Stimulated activated CD4-positive, alpha-beta T cell treated with anti-CD3 and anti-CD28 coated beads, TNF-alpha, amount 100 ng/mL, for 1 hour (primary cell): ENCODE measurements at places on chromosomes 4 and X.

- no peak for DNase-seq
Observed at GRCh38 chr4:80306260-80306659, 29.3 kb upstream of the CFAP299 start.

- no peak for DNase-seq
Observed at GRCh38 chr4:44931720-44932119, 205.4 kb upstream of the GNPDA2 start.

DNA sequence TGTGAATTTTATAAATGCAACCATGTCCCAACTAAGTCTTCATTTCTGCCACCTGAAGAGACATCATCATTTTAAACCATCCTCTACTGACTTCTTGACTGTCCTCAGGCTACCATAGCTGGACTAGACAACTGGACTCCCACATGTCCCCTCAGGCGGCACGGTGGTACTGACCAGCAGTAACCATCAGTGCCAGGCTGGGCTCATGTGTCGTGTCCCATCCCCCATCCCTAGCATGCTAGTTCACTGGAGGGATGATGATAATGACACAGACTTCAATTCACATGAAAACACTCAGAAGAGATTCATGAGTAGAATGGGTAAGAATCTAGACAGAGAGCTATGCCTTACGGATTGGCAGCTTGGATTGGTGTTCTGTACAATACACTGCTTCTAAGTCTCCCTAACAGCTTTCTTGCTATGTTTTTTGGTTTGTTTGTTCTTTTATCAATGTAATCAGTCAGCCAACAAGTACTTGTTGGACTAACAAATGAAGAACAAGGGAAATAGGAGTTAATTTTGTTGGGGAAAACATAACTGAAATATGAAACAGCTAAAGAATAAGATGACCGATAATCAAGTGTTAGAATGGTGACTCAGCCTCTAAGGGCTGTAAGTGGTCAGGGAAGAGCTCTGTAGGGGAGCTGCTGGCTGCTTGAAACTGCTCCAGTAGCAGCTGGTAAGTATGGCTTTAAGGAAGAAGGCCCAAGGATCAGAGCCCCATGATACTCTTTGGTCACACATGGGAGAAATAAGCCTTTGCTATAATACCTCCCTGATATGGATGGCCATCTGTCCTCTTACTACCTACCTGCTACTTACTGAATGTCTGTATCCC, 10.3 kb downstream of the ZDHHC9 start:
- DNase-seq = no peak

- DNase-seq = no peak
Observed at GRCh38 chr4:176291748-176292147, 22.7 kb upstream of the ASB5 start.

DNA sequence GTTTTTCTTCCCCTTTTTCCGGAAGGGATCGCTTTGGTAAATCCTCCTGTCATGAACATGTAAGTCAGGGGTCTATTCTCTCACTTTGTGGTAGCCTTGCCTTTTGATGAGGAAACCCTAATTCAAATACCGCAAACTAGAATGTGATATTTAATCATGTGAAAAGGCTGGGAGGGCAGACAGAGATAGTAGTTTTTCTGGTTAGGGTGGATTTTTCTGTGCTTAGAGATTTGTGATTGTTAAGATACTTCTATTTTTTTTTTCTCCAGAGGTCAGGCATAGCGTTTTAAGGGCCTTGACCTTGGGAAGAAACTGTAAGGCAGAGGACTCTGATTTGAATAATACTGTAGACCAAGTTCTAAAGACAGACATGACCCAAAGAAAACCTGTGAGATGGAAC, 41.8 kb upstream of the PACRGL start:
- DNase-seq = no peak

DNA sequence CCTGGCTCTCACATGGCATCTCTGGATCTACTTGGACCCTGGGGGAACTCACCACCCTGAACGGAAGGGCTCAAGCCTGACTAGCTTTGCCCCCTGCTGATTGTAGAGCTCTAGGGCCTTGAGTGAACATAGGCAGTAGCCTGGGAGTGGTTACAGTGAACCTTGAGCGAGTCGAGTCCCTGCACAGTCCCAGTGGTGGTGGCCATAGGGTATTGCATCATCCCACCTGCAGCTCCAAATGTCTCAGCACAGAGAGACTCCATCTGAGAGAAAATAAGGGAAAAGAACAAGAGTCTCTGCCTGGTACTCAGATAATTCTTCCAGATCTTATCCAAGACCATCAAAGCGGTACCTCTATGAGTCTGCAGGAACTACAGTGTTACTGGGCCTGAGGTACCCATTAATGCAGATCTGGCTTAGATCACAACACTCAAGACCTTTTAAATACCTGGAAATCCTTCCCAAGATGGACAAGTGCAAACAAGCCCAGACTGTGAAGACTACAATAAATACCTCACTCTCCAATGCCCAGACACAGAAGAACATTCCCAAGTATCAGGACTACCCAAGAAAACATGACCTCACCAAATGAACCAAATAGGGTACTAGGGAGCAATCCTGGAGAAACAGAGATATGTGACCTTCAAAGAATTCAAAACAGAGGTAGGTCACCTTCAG, 167.5 kb upstream of the TET2 start:
- DNase-seq = no peak

DNA sequence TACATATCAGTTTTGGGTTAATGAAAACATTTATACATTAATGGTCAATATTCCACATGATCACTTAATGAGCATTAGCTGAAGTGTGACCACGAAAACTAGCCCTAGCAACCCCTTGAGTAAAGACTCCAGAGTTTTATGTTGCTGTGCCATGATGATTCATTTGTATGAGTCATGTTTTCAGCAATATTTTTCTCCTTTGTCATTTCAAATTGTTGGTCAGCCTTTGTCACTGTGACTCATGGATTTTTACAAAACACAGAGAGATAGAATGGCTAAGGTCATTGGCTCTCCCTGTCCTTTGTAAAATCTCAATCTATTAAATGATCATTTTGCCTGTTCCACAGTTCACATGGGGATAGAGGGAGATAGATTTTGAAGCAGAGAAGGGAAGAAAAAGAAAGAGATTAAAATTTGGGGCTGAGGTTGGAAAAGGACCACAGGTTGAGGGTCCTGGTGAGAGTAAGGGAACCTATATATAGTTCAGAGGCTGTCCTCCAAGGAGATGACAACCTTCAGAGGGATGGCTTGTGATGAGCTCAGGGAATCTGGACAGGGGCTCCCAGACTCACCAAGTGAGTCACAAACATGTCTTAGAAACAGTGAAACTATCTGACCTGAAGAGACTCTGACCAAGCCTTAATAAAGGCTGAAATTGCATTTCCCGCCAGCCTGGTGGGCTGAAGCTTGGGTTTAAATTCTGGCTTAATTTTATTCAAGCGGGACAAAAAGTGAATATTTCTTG, 25.6 kb downstream of the NR0B1 start:
- DNase-seq = no peak

DNA sequence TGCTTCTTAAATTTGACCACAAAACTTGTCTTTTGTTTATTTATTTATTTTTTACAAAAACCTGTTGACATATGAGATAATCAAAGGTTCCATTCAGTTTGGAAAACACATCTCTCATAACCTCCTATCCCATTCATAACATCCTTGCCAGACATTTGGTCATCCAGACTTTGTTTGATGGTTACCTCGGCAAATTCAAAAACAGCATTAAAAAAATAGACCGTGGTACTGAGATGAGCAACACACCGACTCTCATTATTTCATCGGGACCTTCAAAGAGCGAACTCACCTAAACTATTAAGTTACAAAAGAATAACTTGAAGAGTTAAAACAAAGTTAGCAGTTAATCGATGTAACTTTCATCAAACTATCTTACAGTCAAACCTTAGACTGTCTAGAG, 85.8 kb upstream of the RPS6KA3 start:
- DNase-seq = no peak

GRCh38 chrX:132737743-132738142, 220.7 kb downstream of the HS6ST2 start:
- peak; percentile 0 for DNase-seq

DNA sequence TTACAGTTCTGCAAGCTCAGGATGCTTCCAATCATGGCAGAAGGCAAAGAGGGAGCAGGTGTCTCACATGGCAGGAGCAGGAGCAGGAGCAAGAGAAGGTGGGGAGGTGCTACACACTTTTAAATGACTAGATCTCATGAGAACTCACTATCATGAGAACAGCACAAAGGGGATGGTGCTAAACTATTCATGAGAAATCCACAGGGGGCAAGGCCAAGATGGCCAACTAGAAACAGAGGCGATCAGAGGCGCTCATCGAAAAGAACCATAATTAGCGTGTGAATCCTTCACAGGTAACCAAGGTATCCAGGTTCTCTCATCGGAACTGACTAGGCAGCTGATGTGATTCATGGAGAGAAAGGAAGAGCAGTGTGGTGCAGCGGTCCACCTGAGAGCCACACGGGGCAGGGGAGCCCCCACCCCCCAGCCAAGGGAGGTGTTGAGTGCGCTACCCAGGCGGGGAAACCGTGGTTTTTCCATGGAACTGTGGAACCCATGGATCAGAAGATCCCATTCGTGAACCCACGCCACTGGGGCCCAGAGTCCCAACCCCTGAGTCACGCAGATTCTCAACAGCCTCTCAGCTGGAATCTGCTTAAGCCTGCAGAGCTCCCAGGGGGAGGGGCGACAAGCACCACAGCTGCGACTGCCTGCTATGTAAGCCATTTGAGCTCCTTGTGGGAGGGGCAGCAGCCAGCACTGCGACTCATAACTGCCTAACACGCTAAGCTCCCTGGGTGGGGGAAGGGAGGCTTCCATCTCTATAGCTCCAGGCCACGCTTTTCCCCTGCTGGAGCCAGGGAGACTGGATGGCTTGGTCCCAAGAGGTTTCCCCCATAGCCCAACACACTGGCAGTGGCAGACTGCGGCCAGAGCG, 46.7 kb downstream of the FGF16 start:
- no peak for DNase-seq

DNA sequence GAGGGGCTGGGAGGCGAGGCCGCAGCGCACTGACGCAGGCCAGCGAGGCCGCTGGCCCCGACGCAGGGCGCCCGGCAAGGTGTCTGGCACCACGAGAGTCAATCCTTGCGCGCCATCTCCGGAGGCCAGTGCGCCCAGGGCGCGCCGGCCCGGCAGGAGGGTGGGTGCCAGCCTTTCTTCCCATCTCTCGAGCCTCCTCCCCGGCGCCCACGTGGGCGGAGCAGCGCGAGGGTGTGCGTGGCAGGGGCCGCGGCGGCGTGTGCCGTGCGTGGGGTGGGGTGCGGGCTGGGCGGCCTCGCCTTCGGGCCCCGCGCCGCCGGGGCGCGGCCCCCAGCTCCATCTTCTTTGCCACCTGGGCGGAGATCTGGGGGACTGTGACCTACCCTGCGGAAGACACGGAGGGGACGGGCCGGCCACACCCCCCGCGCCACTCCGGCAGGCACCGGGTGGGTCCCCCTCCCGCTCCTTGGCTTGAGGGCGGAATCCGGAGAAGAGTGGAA, 877 bp downstream of the JAKMIP1 start:
- DNase-seq = no peak

- DNase-seq = no peak
Observed at GRCh38 chr4:38976308-38976707, 55.9 kb downstream of the TMEM156 start.

GRCh38 chr4:89256203-89256800, 51.3 kb downstream of the GPRIN3 start:
- no peak for DNase-seq

DNA sequence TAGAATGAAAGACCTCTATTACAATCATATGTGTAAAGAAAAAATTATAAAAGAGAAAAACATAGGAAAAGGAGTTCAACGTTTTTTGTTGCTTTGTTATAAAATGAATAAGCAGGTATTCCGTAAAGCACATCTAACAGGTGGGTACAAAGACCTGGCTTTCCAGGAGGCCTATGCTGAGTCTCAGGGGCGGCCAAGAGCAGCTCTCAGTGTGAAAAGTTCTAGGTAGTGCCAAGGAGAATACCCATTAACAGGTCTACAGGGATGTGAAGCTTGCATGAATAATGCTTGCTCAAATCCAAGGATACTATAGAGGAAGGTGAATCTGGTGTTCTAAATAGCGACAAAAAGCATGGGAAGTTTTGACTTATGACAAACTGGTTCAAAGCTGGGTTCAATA, 944.4 kb downstream of the PDHA2 start:
- DNase-seq = no peak

GRCh38 chr4:7335344-7336066, 99.2 kb downstream of the PSAPL1 start:
- DNase-seq = no peak

- DNase-seq = no peak
Observed at GRCh38 chrX:154450312-154450711, 6.4 kb downstream of the FAM50A start.

DNA sequence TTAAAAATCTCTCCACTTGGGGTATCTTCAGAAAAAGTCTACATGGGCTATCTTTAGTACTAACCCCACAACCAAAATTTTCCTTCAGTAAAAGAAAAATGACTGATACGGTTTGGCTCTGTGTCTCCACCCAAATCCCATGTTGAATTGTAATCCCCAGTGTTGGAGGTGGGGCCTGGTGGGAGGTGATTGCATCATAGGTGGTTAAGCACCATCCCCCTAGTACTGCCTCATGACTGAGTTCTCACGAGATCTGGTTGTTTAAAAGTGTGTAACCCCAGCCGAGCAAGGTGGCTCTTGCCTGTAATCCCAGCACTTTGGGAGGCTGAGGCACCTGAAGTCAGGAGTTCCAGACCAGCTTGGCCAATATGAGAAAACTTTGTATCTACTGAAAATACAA, 66.8 kb downstream of the USP46 start:
- DNase-seq = no peak

- DNase-seq = no peak
Observed at GRCh38 chrX:40100141-40100536, 2.4 kb upstream of the BCOR start.

DNA sequence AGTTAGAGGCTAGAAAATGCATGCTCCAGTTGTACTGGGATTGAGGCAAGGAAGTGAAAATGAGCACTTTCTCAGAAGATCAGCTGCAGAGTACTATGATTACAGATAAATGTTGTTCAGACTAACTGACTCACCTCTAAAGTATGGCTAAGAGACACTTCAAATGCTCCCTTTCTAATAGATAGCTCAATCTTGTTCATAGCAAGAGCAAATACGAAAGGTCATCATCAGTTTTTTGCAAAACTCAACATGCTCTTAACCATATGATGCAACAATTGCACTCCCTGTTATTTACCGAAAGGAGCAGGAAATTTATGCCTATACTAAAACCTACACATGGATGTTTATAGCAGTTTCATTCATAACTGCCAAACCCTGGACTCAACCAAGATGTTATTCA, 838.4 kb upstream of the INTU start:
- DNase-seq = no peak

- no peak for DNase-seq
Observed at GRCh38 chr4:115424852-115425251, 311.4 kb upstream of the NDST4 start.

GRCh38 chr4:147638942-147639341, 21.7 kb downstream of the TMEM184C start:
- no peak for DNase-seq

DNA sequence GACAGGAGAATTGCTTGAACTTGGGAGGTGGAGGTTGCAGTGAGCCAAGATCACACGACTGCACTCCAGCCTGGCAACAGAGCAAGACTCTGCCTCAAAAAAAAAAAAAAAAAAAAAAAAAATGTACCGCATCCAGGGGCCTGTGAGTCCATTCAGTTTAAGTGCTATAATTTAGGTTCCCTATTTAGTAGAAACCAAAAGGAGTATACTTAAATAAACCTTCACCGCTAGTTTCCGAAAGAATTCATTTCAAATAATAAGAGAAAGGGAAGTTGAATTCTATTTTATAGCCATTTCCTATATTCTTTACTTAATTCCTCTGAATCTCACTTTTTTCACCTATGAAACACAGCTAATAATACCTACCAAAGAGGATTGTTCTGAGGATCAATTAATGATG, 20.8 kb upstream of the LRBA start:
- no peak for DNase-seq
